ENCODE measurements at places on chromosomes 7 and 10.

- DNase-seq = no peak
Observed at GRCh38 chr7:101947899-101948298, 130.5 kb downstream of the CUX1 start.

GRCh38 chr7:96826089-96826488 lies 116.4 kb upstream of the SEM1 start:
- no peak for DNase-seq

DNA sequence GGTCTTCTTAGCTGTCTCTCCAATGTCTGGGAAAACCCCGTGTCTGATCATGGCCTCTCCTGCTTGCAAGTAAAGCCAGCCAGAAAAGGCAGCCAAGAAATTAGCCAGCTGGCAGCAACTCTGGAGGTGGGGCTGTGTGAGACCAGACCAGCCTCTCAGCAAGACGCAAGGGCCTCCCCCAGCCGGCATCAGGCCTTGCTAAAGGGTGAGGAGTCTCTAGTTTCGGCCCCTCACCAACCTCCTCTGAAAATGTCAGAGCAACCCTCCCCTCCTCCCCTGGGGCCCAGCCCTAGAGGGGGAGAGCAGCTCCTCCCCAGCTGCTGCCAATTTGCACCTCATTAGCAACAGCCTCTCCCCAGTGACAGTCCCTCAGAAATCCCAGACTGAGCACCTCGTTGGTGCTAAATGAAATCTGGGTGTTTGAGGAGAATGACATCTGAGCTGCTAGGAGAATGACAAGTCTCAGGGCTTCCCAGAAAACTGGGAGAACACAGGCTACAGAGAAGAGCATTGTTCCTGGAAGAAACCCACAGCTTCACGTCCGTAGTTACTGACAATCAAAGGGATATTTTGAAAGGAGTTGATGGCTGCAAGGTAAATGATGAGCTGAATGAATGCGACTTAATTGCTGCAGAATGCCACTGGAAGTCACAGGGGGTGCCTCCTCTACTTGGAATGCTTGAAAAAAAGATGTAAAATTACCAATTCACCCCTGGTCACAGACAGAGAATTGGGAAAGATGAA lies 25.9 kb downstream of the DGKI start:
- peak; percentile 85 for DNase-seq

DNA sequence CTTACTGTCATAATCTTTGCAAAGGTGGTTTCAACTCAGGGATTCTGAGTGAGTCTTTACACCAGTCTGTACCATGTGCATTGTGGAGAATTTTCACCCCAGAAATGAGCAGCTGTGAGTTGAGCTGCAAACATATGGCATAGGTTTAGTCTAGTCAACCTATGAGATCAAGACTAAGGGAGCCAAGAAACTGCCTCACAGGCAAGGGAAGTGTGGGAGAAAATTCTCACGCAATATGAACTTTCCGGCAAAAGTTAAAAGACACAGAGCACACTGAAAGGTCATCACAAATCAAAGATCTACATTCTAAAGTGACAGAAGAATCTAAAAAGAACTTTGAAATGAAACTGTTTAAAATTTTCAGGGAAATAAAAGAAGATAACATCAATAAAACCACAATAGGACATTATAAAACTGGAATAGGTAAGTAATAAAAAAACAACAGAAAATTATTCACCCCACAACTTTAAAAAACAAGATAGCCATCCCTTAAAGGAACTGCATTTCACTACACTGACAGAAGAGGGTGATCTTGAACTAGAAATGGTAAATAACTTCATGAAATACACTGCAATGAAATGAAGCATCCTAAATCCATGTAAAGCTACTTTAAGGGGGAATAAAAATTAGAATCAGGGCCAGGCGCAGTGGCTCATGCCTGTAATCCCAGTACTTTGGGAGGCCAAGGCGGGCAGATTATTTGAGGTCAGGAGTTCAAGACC lies 63.5 kb downstream of the LGI1 start:
- peak; percentile 41 for DNase-seq

GRCh38 chr7:156820445-156821063 lies 72.4 kb downstream of the LMBR1 start:
- peak; percentile 6 for DNase-seq

DNA sequence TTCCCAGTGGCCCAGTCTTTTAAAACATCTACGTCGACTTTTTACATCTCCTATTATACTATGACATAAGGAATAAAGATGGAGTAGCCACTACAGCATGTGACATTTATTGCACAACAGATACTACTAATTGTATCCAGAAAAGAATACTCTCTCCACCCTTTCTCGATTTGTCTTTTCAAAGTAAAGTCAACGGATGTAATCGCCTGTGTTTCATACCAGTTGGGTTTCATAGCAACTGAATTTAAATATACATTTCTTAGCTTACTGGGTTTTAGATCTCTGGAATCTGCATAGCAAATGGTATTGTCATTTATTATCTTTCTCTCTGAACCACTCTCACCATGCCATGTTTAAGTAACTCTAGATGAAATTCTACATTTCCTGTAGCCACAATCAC lies 86.4 kb upstream of the TRIL start:
- DNase-seq = no peak

GRCh38 chr10:113704637-113705343 lies 25.1 kb downstream of the CASP7 start:
- peak; percentile 54 for DNase-seq

DNA sequence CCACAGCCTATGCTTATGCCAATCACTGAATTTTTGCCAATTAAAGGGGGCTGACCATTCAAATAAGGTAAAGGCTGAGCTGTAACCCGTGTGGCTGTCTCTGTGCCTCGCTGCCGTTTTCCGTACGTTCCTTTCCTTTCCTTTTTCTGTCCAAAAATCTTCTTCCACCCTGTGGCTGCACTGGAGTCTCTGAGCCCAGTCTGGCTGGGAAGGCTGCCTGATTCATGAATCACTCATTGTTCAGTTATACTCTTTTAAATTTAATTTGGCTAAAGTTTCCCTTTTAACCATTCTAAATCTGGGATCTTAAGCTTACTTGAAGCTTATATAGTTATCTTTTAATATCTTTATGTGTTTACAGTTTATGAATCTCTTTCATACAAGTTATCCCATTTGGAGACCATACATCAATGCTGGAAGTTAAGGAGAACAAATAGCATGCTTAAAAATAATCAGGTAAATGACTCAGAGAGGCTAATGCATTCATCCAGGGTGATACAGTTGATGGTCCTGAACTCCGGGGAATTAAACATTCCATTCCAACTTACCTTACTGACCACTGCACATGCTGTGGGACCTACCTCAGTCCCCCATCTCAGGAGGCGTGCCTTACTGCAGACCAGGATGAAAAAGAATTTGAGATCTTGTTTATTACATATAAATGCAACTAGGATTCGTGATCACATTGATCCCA lies 385.3 kb upstream of the ADARB2 start:
- DNase-seq = no peak

GRCh38 chr10:125017547-125018298 lies 75.8 kb downstream of the ZRANB1 start:
- no peak for DNase-seq

DNA sequence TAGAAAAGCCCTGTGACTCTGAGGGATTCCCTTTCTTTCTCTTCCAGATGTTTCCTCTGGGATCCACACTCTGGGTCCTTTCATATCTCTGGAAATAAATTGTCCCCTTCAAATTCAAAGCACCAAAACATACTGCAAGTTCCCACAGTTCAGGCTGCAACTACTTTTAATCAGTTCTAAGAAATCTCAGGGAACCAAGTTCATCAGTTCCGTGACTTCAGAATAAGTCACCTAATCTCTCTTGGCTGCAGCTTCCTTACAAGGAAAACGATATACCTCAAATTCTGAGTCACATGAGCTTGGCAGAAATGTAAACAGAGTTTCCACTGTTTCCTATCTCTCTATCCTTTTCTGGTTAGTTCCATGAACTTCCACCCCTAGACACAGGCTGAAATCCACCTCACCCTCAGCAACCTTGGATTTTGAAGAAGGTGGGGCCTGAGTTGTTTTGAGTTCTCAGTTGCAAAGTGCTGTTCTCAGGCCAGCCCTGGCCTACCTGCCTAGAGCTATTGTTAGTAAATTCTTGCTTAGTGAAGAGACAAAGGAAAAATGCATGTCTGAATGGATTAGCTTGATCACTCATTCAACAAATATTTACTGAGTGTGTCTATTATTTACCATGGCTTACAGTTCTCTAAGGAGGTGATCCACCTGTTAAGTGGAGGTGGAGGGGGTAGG lies 59.3 kb upstream of the IL6 start:
- no peak for DNase-seq

GRCh38 chr10:1465418-1465911 lies 271.9 kb downstream of the ADARB2 start:
- DNase-seq = peak; percentile 48

DNA sequence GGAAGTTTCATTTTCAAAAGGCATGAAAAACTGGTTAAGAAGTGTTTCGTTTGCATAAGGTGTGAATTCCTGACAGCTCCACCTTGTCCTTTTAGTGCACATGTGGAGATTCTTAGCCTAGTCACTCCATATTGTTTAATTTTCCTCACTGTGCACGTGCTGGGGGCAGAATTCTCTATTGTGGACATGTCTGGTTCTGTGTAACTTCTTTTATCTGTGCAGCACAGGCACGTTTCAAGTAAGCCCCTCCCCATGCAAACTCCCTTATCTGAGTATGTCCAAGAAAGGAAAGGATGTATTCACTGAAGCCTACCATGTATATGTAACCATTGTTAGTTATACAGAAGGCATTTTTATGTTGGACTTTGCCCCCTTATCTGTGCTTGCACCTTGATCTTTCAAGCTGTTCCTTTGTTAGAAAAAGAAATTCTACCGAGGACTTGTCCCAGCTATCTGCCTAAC lies 1346.3 kb downstream of the REEP3 start:
- no peak for DNase-seq

GRCh38 chr10:121290674-121291073 lies 307.6 kb downstream of the FGFR2 start:
- no peak for DNase-seq

DNA sequence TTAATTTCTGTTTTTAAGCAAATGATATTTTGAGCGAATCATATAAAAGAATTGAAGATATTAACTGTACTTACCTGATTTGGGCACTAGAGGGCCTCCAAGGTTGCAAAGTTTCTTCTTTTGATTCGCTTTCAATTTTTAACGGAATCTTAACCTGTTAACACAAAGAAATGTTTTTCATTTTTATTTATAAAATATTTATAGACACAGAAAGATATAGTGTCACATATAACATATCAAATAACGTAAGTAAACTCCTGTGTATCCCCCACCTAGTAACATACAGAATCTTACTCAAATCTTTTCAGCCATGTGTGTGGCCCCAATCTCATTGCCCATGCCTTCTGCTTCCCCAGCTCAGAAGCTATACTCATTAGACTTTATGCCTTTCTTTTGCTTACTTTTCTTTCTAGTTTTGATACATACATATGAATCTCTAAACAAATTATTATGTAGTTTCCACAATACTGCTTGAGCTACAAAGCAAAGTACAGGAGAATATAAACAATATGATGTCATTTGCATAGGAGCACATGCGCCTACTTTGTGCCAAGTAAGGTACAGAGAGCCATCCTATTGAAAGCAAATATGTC lies 49.5 kb upstream of the ZPBP start:
- peak; percentile 63 for DNase-seq

DNA sequence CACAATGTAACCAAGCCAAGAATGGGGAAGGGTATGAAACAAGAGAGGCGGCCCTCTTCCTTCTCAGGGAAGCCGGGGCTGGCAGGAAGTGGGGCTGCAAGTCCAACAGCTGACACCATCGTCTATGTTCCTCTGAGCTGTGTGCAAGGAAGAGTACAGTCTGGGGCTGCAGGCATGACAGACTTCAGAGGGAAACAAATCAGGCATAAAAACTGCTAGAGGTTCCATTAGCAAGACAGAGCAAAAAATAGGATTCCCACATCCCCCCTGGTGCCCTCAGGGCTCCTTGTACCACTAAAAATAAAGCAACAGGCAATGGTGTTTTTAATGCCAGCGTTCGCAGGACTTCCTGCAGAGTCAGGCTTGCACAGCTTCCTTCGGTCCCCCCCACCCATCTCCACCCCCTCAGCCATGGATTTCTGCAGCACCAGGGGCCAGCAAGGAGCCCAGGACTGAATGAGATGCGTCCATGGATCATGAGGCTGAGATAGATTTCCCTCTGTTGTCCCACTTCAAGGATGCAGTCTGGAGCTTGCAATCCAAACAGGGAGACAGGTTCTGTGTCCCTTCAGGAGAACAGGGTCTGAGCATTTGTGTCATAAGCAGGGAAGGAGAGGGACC lies 34.6 kb downstream of the KCNMA1 start:
- no peak for DNase-seq

All from GM12865 (cell line).